ENCODE measurements at places on chromosomes 7 and 10.
A peak's percentile ranks its signal among the peaks of the same experiment; 100 is the strongest.

DNA sequence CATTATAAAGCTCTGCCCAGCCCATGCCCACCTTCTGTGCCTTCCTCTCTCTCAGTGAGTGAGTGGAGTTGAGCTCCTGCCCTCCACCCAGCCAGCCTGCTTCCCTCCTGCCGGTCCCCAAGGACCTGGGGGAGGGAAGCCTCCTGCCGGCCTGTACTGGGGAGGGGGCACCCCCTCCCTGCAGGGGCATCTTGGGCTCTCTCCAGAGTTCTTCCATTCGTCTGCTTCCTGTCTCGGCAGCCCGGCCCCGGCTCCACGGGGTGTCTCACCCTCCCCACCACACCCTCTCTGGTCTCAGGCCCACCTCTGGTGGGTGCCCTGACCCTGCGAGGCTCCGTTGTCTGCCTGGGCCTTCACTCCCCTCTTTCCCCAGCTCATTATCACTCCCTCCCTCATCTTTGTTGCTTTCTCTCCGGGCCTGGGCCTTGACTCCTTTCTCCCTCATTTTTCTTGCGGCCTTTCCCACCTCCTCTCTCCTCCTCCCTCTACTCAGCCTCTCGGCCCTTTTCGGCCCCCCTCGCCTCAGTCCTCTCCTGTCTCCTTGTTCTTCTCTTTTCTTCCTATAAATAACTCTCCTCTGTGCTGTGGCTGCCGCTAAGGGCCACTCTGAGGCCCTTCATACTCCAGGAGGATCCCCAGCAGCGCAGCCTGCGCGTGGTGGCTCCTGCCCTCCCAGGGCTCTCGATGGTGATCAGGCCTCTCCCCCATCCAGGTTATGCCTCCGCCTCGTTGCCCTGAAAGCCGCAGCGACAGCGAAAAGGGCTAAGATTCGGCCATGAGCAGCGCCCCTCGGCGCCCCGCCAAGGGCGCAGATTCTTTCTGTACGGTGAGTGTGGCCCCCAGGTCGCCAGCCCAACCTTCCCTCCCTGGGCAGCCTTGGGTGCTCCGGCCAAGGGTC, 2.1 kb downstream of the SLC4A2 start:
- peaks cover 13% of the 10 kb centered on the region for H3K36me3 ChIP-seq
- H3K27ac ChIP-seq: peak overlapping the region; percentile 65
- H3K27me3 ChIP-seq: no peaks in the 10 kb centered on the region
- peaks cover 41% of the 10 kb centered on the region for H3K4me1 ChIP-seq

GRCh38 chr7:34067005-34067778, 161.9 kb downstream of the BMPER start:
- no peak overlapping the region for H3K4me3 ChIP-seq
- H3K4me1 ChIP-seq: no peaks in the 10 kb centered on the region
- no peaks in the 10 kb centered on the region for H3K27me3 ChIP-seq
- peaks cover 4% of the 10 kb centered on the region for H3K36me3 ChIP-seq

DNA sequence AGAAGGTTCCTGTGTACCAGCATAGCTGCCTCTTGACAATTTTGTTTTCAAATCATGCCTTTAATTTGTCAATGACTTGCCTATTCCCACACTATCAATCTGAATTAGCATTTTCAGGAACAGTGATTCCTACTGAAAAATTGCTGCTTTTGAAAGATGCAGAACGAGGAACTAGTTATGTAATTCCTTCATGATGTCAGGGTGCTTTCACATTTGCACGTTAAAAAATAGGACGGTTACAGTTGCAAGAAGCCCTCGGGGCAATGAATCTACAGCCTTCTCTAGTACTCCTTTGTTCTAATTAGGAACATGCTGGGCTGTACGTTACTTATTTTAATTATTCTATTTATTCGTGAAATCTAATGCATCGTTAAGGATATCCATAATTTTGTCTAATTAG, 253.9 kb downstream of the OTUD1 start:
- peaks cover 36% of the 10 kb centered on the region for H3K27me3 ChIP-seq
- no peak for DNase-seq
- no peaks in the 10 kb centered on the region for H3K36me3 ChIP-seq
- no peak overlapping the region for H3K4me3 ChIP-seq
- H3K4me1 ChIP-seq: no peaks in the 10 kb centered on the region

- H3K4me3 ChIP-seq: no peak overlapping the region
- H3K36me3 ChIP-seq: no peaks in the 10 kb centered on the region
- DNase-seq: no peak
These were observed 31.1 kb downstream of the PTPRE start for GRCh38 chr10:127937915-127938463.

GRCh38 chr7:21777921-21778320, 167.8 kb downstream of the CDCA7L start:
- no peaks in the 10 kb centered on the region for H3K36me3 ChIP-seq
- peaks cover 15% of the 10 kb centered on the region for H3K27me3 ChIP-seq
- H3K27ac ChIP-seq: no peak overlapping the region
- H3K4me3 ChIP-seq: no peak overlapping the region
- no peak for DNase-seq
